ENCODE measurements at places on chromosomes 16 and 17.

- no peak for DNase-seq
These were observed 488 bp downstream of the TMEM100 start for GRCh38 chr17:55722016-55722736.

DNA sequence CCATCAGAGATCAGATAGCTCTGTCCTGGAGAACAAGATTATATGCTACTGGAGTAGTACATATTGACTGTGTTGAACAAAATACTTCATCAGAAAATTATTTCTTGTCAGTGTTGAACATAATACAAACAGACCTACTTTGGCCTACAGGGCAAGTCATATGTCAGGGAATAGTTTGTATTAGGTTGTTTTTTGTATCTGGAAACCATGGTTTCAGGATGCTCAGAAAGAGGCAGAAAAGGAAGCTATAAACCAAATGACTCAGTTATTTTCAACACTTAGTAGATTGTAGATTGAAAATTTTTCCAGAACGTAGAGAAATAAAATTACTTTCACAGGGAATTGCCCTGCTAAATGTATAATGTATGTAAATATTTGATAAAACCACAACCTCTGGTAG, 198.4 kb downstream of the CYB561 start:
- DNase-seq: no peak

DNA sequence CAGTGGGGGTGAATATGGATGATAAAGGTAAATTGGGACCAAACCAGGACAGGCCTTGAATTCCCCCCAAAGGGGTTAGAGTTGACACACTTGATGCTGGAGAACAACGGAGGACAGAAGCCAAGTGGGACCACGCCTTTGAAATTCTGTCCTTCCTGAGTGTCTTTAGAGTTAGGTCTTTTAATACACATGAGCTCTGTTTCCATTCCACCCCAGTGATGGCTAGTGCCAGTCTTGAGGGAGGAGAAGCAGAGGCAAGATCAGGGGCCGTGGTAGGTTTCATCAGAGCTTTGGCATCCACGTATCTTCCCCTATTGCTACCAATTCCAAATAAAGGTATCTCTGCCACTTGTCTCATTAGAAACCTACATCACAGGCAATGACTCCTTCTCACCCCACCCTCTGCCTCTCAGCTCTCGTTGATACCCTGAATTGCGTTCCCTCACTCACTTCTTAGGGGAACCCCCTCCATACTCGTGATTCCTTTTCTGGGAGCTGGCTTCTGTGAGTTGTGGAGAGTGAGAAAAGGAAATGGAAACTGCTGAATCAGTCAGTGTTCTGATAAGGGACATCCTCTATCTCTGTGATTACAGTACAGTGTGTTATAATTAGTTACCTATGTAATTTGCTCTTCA, 2.4 kb upstream of the CCL3L1 start:
- DNase-seq: no peak

GRCh38 chr17:36665417-36665816, 64.0 kb downstream of the MRM1 start:
- DNase-seq: no peak

DNA sequence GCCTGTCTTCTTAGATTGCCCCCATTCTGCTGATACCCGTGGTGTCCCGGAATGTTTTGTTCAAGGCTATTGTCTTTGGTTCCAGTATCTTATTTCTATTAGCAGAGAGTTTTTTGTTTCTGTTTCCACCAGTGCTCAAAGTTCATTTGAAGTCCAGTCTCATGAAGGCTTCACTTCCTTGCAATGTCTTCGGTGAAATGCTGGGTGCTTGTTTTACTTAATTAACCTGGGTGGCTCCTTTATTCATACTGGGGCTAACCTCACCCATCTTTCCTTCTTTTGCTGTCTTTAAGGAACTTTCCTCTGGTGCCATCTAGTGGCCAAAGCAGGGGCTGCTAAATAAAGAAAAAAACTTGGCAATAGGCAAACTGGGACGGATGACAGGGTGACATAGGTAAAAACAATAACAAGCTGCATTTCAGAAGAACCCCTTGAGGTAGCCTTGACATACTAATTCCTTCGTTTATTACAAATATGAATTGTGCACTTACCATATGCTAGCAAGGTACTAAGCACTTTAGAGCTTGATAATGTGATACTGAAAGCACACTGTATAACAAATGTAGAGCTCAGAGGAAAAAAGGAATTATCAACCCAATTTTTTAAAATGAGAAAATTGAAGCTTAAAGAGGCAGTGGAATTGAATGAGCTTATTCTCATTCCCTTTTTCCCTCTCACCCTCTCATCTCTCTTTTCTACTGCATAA, 2.8 kb upstream of the SMIM36 start:
- DNase-seq: peak; percentile 67

DNA sequence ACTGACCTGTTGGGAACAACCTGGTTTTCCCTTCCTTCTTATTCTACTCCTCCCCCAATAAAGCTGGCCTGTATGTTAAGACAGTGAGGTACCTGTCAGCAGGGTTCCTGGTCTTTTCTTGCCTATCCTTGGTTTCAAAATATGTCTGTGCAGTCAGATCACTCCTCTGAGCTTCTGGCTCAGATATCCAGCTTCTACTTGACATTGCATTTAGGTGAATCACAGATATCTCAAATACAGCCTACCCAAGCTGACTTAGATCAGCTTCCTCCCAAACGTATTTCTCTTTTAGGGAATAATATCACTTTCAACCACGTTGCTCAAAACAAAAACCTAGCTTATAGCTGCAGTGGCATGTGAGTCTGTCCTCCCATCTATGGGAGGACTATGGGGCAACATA, 48.7 kb downstream of the TEX14 start:
- no peak for DNase-seq

DNA sequence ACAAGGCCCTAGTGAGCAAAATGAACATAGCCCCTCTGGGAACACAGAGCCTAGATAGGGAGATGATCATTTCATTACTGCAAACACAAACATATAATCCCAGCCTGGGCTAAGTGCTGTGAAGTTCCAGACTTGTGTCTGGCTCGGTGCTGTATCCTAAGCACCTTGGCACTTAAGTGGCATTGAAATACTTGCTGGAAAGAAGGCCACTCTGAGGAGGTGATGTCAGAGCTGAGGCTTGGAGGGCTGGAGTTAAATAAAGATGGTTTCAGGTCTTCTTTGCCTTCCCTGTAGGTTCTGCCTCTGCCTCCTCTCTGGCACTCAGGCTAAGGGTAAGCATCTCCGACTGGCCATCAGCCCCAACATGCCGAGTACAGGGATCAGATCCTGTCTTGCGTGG, 2.4 kb upstream of the CACNA1G start:
- DNase-seq: no peak

DNA sequence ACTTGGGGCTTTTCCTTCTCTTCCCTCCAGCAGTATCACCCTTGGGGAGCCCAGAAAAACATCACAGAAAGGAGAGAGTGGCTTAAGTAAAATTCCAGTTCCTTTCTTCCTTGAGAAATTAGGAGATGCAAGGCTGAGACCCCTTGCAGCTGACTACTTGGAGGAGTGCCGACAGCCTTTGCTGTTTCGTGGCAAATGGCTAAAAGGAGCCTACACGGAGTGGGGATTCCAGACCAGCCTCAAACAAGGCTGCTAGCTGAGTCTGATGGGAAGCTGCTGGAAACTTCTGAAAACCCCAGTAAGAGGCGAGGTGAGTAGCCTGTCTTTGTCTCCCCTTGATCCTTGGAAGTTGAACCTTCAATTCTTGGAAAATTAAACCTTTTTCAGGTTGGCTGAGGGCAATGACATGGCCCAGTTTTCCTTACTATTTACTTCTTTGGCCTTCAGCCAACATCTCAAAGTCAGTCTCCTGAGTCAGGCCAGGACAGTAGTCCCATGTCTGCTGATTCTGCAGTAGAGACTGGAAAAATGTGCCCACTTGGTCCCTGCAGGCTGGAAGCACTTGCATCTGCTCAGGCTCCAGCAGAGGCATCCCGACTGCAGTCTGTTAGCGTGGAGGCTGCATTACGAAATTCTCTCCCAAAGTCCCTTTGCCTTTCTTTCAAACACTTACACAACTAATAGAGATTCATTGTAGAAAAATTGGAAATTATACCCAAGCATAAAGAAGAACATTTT, 23.4 kb downstream of the SMIM36 start:
- DNase-seq: no peak

DNA sequence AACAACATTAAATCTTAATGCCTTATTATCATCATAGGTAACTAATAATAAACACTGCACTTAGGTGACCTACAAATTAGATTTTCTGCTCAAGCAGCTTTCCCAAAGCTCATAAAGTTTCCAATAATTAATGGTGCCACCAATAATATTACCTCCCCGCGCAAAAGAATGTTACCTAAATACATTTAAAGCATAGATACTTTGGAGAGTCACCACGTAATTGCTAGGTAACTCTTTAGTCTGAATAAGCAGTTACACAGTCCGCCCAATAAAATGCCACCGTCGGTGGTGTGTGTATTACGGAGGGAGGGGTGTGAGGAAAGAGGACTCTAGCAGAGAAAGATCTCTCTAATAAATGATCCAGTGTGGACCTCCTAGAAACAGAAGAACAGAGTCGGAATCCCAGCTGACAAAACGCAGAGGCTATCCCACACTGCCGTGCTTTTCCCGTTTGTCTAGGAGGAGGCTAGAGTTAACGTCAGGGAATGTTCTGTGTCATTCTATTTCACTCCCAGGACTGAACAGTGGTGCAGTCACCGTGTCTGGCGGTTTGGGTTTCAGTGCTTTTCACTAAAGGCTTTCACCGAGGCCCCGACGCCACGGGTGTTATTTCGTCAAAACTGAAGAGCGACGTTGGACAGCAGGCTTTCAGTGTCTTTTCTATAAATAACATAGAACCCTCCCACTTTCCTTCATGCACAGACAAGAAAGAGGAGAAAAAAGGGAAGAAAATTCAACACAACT, 630 bp downstream of the RNFT1 start:
- peak; percentile 51 for DNase-seq

DNA sequence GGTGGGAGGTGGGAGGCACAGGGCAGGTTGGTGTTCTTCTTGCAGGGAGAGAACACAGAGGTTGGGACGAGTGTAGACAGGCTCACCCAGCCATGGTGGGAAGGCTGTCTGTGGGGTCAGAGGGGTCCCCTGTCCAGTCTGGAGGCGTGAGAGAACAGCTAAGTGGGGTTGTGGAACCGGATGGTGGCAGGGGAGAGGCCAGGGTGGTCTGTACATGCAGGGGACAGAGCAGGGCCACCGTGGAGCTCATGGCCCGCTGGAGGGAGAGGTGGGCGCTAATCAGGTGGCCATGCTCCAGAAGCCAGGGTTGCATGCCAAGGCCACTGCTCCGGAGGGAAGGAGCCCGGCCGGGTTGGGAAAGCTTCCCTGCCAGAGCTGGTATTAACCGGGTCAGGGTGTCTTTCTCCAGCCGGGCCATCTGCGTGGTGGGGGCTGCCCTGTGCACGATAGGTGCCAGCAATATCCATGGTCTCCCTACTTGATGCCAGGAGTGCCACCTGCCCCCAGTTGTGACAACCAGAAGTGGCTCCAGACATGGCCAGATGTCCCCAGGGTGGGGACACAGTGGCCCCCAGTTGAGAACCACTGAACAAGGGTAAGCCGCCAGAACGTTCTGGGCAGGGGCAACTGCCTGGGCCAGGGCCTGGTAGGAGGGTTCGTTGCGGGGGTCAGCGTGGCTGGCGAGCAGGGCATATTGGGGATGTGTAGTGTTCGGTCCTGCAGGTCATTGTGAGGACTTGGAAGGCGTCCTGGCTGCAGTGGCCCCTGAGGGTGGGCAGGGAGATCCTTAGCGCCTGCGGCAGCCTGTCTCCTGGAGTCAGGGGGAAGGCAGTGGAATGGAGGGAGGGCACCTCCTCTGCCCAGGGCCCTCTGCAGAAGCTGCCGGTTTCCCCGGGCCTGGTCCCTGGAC, 5.1 kb downstream of the SNN start:
- DNase-seq: no peak

DNA sequence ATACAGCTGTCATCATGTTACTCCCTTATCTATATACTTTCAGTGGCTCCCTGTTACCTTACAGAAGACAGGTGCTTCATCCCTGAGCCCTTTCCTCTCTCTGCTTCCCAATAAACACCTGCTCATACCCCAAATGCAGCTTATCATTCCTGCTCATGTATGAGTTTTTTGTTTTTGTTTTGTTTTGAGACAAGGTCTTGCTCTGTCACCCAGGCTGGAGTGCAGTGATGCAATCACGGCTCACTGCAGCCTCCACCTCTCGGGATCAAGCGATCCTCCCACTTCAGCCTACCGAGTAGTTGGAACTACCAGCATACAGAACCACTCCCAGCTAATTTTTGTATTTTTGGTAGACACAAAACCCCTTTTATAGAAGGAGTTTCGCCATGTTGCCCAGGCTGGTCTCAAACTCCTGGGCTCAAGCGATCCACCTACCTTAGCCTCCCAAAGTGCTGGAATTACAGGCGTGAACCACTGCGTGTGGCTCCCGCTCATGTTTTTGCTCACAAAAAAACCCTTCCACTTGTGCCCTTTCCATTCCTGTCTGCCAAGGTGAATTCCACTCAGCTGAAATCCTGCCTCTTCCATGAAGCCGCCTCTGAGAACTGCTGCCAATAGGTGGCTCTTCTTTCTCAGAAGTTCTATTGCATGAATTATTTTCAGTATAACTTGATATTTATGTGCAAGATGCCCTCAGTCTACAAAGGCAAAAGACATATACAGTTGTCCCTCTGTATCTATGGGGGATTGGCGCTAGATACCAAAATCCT, 7.9 kb upstream of the RNF157 start:
- DNase-seq: no peak

DNA sequence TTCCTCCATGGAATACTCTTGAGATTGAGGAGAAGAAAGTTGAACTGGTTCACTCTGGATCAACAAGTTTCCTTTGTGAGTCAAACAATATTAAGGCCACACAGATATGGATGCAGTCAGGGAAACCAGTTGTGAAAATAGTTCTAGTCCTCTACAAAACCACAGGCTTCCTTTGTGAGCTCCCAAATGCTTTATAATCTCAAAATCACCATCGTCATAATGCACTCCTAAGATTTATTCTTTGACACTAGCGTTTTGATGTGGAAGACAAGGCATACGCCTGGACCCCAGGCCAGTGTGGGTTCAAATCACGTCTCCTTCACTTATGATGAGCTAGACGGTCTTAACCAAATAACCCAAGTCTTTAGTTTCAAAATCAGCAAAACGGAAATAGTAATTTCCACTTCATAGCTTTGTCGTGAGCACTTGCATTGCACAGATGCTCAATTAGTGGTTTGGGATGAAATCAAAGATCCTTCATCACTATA, 142.6 kb downstream of the STX8 start:
- no peak for DNase-seq

Measured in stimulated activated CD4-positive, alpha-beta T cell treated with anti-CD3 and anti-CD28 coated beads, Interleukin-1b, Interleukin-23, amount 100 ng/mL, for 48 hours (primary cell).